Stimulated activated CD4-positive, alpha-beta T cell treated with anti-CD3 and anti-CD28 coated beads, Interleukin-15, amount 100 ng/mL, for 1 hour (primary cell): ENCODE measurements at places on chromosomes 16 and 17.

GRCh38 chr17:1087381-1088241, 90.7 kb downstream of the TIMM22 start:
- DNase-seq, result no peak

GRCh38 chr17:44402564-44403172, 13.2 kb upstream of the ITGA2B start:
- no peak for DNase-seq

DNA sequence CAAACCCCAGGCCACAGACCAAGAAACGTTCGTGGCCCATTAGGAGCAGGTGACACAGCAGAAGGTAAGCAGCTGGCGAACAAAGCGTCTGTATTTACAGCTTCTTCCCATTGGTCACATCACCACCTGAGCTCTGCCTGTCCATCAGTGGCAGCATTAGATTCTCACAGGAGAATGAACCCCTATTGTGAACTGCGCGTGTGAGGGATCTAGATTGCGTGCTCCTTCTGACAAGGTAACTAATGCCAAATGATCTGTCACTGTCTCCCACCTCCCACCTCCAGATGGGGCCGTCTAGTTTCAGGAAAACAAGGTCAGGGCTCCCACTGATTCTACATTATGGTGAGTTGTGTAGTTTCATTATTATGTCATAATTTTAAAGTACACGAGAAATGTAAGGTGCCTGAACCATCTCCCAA, 186.3 kb downstream of the CPPED1 start:
- DNase-seq, result no peak

DNA sequence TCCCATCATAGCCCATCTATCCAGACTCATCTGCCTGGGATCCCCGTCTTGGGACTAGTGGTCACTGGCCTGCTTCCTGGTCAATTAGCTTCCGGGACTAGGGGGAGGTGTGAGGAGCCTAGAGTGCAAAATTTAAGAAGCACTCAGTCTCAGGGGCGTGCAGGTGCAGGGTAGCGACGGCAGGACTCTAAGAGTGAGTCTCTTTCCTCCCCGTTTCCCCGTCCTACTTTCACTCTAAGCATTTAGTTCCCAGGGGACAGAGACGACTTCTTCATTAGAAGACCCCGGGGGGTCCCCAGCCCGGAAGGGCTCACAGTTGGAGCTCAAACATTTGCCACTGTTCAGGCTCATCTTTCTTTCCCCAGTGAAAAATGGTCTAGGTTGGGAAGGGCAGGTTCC, 677 bp upstream of the ZNHIT3 start:
- no peak for DNase-seq

GRCh38 chr16:61500851-61501250, 535.4 kb downstream of the CDH8 start:
- DNase-seq, result no peak

DNA sequence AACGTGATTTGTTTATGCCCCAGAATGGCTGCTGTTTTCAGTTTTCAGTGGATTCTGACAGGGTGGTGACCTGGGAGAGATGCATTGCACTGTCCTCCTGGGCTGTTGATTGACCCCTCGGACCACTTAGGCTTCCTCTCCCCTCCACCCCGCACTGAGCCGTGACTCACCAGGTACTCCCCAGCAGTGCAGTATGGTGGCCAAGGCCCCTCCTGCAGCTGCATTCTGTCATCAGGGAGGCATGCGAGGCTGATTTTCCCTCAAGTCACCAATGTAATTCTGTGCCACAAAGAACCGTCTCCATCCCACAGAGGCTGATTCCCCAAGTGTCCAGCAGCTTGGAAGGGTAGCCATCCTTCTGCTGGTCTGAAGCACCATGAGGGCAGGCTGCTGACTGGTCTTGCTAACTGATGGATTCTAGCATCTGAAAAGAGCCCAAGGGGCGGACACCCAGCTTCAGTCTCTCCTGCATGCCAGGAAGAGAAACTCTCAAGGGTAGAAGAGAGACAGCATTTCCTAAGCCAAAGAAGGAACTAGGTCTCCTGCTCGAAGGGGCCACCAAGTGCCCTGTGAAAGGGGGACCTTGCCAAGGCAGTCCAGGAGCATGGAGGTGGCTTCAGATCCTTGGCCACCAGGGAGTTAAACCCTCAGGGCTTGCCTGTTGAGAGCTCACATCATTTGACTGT, 148.1 kb downstream of the SOCS1 start:
- no peak for DNase-seq

- no peak for DNase-seq
These were observed 26.7 kb downstream of the PLD6 start for GRCh38 chr17:17179371-17179827.

DNA sequence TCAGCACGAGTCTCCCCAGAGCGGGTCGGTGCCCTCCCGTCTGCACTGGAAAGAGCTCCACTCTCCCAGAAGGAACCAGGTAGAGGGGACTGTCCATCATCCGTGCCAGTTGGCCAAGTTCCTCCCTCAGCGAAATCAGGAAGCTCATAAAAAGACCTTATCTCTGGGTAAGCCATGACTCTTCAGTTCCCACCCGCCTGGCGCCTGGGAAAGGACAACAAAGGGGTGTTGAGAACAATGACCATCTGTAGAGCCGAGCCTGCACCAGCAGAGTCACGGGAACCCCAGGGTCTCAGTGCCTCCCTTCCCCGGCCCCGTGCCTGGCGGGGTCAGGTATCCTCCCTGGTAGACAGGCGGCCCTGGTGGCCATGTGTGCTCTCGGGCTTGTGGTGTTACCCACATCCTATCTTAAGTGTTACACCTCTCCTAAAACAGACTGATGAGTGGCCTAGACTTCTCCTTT, 190.7 kb downstream of the AXIN2 start:
- DNase-seq, result no peak

DNA sequence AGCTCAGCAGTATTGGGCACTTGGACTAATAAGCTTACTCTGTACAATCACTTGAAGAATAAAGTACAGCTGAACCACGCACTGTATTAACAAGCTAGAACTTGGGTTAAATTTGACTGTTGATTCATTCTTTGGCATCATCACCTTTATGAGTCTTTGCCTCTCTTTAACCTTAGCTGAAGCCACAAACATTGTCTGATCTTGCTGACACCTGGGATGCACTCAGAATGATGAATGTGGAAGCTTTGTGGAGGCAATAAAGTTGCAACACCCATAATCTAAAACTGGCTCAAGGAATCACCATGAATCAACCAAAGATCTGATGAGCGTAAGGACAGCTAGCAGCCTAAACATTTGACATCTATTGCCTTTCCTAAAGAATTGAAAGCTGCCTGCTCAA, 590.6 kb upstream of the SOX9 start:
- no peak for DNase-seq

GRCh38 chr17:1179818-1180742, at the start of gene ABR:
Gene ABR, minus strand, starts transcription at chr17:1179981. Its CDS starts 254 bp downstream, at chr17:1179727.
- DNase-seq, result peak; percentile 32

DNA sequence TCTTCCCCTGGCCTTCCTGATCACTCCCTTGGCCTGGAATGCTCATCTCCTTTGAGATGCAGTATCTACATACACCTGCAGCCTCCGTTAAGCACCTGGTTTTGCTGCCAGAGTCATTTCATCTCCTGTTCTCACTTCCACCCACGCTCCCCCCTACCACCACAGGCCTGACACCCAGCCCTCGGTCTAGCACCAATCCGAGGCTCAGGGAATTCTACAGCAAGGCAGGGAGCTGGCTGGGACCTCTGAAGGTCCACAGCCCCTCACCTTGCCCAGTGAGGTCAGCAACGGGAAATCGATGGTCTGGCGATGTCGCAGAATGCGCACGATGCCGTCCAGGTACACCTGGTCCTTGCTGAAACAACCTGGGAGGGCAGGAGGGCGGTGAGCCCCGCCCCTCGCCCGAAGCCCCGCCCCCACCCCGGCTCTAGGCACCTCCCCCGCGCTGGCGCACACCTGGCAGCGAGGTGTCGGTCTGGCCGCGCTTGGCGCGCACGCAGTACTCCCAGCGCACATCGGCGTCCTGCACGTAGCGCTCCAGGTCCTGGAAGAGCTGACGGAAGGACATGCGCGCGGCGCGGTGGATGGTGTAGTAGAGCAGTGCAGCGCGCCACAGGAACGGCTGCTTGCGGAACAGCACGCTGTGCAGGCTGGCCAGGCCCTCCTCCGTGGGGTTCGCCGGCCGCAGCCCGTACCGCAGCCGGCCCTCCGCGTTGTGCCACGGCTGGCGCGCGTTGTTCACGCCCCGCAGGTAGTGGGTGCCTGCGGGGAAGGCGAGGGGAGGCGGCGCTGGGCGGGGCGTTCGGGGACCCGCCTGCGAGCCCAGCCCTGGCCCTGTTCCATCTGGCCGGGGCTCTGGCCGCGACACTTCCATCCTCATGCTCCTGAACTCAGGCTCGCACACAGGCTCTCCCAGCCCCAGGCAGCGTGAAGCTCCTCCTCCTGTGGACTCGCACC, 5.7 kb downstream of the MATCAP1 start:
- no peak for DNase-seq
